ENCODE measurements at places on chromosomes 7 and 10. TPM values are rescaled to one million over a fixed set of nuclear protein-coding genes. Genes with fewer than 3 reads are reported as not detected.

- DNase-seq = no peak
Measured at GRCh38 chr7:91127959-91128358, 136.3 kb upstream of the FZD1 start.

GRCh38 chr10:100448951-100449350 lies 13.9 kb upstream of the WNT8B start:
- no peak for DNase-seq

- DNase-seq = no peak
Measured at GRCh38 chr10:69663369-69663947, 33.4 kb downstream of the FAM241B start.

DNA sequence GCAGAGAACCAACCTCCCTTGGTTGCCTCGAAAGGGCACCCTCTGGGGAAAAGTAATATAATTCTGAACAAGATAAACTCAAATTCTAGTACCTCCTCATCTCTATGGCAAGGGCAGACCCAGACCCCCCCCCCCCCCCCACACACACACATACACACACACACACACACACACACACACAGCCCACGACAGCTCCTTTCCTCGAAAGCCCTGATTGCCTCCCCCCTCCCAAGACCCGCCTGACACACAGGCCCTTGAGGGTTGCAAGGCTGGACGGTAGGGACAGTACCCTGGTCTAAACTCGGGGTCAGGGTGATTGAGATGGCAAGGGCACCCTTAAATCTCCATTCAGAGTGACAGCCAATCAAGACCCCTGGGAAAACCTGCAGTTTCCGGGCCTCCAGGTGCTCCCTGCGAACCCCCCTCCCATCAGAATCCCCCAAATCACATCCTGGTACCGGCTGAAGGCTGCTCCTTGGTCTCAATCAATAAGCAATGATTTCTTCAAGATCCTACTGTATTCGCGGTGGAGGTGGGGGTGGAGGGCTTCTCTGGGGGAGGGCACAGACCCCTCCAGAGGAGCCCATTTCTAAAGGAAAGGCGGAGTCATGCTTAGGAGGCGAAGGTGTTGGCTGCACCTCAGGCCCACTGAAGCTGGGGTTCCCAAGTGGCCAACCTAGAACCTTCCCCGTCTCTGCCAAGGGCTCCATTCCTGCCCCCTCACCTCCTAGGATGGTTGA lies 100.7 kb downstream of the HIP1 start:
- no peak for DNase-seq

EMX2 gene
- polyA plus RNA-seq = not detected

DNA sequence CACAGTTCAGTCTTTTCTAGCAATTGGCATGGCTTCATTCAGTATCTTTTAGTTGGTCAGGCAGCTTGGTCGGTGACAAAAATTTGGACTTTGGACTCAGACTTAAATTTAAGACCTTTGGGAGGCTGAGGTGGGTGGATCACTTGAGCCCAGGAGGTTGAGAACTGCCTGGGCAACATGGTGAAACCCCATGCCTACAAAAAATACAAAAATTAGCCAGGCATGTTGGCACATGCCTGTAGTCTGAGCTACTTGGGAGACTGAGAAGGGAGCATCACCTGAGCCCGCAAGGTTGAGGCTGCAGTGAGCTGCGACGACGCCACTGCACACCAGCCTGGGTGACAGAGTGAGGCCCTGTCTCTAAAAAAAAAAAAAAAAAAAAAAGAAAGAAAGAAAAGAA lies 19.5 kb upstream of the ITPRID1 start:
- DNase-seq = no peak

GRCh38 chr7:75963381-75963995 lies 30.9 kb downstream of the TMEM120A start:
- DNase-seq = no peak

NUPR2 gene
- not detected for polyA plus RNA-seq

NPFFR1 gene
- polyA plus RNA-seq = not detected

TMEM196 gene
- not detected for polyA plus RNA-seq

DNA sequence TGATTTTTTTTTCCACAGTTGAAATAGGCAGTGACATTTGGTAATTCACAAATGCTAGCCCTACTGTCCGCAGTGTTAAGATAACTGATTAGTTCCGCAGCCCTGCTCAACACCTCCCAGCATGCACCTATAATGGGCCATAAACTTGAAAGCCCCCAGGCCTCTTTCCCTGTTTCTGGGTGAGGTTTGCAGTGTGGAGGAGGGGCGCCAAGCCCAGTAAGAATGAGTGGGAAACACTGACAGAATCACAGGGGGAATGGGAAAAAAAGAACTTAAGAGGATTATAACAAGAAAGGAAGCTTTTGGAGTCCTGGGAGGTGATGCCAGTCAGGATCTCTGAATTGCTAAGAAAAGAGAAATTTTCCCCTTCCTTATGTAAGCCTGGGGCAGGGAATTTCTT lies 39.6 kb upstream of the SP8 start:
- DNase-seq = no peak

GRM3 gene
- polyA plus RNA-seq = not detected

CYP3A4 gene
- polyA plus RNA-seq = not detected

HMX3 gene
- polyA plus RNA-seq = not detected

GRCh38 chr10:132787495-132788179 lies 1.7 kb upstream of the NKX6-2 start:
- DNase-seq = no peak

GRCh38 chr7:77661816-77662215 lies 34.4 kb upstream of the RSBN1L start:
- no peak for DNase-seq

ATP6V0A4 gene
- 0.06 TPM for polyA plus RNA-seq

DNA sequence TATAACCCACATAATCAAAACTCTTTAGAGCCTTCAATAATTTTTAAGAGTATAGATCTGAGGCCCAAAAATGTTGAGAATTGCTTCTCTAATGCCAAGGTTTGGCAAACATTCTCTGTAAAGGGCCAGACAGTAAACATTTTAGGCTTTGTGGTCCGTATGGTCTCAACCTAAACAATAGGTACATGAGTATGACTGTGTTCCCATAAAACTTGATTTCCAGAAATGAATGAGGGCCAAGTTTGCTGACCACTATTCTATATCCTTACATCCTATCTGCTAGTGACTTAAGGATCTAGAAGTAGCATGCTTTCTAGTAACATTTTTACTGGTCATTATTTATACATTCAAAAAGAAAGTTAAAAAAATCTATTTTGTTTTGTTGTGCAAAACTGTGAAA lies 58.9 kb downstream of the MPP7 start:
- no peak for DNase-seq

IFIT1B gene
- not detected for polyA plus RNA-seq

- DNase-seq = peak; percentile 87
Measured at GRCh38 chr7:22219036-22219435, 137.9 kb downstream of the RAPGEF5 start.

UPK3B gene
- 0.19 TPM for polyA plus RNA-seq

DNA sequence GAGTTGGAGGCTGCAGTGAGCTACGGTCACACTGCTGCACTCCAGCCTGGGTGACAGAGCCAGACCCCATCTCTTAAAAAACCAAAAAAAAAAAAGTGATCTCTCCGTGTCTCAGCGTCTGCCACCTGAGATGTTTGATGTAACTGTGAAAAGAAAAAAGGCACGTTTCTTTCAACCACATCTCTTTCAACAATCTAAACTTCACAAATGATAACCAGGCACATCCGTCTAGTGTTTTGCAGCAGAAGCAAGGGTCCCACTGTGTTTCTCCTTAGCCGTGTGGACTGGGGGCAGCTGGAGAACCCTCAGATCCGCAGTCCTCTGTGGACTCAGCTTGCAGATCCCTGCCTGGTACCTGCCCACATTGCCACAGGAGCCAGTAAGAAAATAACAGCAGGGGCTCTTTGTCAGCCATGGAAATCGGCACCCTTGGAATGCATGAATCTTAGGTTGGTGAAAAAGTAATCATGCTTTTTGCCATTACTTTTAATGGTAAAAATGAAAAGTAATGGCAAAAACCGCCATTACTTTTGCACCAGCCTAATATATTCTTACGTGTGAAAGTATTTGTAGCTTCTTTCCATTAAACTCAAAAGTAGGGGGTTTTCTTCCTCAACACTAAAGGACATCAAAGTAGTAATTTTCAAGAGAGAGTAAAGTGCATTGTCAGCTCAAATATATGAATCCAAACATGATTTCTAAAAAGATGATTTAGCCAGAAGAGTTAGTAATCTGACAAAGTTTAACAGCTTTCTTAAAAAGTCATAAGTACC lies 276.5 kb downstream of the CCDC3 start:
- no peak for DNase-seq

DNA sequence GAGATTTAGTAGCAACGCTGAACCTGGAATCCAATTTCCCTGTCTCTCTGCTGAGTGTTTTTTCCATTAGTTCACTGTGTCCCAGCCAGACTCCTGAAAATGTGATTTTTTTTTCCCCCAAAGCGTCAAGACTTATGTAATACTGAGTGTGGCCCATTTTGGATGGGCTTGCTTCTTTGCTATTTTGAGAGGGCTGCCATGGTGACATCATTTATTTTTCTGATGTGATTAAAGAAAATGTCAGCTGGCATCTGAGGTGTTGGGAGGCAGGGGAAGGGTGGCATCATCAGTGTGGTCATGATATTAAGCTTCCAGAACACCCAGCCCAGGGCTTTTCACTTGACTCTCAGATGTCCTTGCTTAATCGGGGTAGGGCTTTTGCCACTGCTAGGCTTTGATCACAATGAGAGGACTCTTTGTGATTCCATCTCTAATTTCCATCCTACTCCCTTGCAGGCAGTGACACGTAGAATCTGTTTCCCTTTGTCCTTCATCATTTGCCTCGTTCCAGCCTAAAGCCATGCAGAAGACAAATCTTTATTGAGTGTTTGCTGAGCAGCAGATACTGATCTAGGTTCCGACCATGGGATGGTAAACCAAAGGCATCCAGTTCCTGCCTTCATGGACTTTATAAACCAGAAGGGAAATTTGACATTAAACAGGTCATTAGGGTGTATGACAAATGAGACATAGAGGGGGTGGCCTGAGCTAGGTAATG lies 7.4 kb downstream of the ZNF365 start:
- no peak for DNase-seq

GRCh38 chr10:3179174-3179573 lies 6.6 kb upstream of the PITRM1 start:
- DNase-seq = no peak

EPO gene
- not detected for polyA plus RNA-seq

FFAR4 gene
- polyA plus RNA-seq = not detected

DNA sequence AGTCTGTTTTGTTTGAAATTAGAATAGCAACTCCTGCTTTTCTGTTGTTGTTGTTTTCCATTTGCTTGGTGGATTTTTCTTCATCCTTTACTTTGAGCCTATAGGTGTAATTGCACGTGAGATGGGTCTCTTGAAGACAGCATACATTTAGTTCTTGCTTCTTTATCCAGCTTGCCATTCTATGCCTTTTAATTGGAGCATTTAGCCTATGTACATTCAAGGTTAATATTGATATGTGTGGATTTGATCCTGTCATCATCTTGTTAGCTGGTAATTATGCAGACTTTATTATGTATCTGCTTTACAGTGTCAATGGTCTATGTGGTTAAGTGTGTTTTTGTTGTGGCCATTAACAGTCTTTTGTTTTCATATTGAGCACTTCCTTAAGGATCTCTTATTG lies 708.9 kb upstream of the ANKRD30A start:
- DNase-seq = no peak

- no peak for DNase-seq
Measured at GRCh38 chr7:55469271-55469681, 103.0 kb downstream of the VOPP1 start.

- no peak for DNase-seq
Measured at GRCh38 chr7:100372256-100372655, 1.0 kb upstream of the PILRA start.

SYT15 gene
- polyA plus RNA-seq = 0.65 TPM

IDI2 gene
- polyA plus RNA-seq = not detected

C7orf57 gene
- not detected for polyA plus RNA-seq

DNA sequence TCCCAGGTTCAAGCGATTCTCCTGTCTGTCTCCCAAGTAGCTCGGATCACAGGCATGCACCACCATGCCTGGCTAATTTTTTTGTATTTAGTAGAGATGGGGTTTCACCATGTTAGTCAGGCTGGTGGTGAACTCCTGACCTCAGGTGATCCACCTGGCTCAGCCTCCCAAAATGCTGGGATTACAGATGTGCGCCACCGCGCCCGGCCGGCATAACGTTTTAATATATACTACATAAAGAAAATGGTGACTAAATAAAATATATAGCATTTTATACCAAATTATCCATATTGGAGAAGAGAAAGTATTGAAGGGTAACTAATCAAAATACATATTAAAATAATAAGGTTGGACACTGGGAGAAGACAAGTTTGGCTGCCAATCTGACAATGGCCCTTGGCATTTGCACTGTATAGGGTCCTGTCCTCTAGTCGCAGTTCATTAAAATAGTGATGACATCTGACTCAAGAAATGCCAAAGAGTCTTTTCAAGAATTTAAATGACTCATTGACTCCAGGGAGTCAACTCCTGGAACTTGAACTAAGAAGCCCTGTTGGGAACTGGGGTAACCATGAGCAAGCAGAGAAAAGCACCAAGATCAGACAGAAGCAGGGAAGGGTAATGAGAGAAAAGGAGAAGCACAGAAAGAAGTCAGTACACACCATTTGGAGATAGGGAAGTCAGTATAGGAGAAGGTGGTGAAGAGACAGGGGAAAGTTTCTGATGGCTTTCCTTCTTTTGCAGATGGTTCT lies 91.1 kb downstream of the CH25H start:
- DNase-seq = peak; percentile 56

- no peak for DNase-seq
Measured at GRCh38 chr10:88899886-88900285, 19.8 kb downstream of the STAMBPL1 start.

- DNase-seq = no peak
Measured at GRCh38 chr10:130771491-130771946, 540.0 kb downstream of the TCERG1L start.

All from endothelial cell of umbilical vein (primary cell).